Thyroid gland (tissue), 4 donors: ENCODE measurements at places on chromosomes 2 and 18. TPM values are rescaled to one million over a fixed set of nuclear protein-coding genes. Genes with fewer than 3 reads are reported as not detected.

DNA sequence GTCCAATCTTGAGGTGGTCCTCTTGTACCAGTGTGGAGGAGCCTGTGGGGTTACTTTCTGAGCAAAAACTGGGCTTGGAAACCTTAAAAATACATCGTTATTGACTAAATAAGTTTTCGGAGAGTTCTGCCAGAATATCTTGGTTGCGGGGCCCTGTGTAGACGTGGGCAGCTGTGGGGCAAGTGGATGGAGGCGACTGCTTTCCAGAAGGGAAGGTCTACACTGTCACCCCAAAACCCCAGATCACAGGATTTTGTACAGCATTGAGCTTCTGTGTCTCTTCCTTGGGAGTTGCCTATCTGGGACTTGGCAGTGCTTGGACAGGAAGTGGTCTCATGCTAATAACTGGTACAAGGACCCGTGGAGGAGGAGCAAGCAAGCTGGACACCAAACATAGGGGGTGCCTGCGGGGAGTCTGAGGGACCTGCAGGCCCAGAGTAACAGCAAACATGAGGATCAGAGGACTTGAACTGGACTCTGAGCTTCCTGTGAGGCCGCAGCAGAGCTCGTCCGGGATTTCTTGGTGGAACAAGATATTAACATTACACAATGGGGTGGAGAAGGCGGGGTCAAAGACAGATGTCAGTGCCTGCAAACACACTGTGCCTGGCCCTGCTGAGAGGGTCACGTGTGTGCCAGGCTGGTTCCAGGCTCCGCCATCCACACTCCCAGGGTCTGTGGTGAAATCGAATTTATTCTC lies 48.0 kb upstream of the CTLA4 start:
- no peaks in the 10 kb centered on the region for H3K27me3 ChIP-seq
- peaks cover 5% of the 10 kb centered on the region for H3K4me1 ChIP-seq
- no peak overlapping the region for H3K27ac ChIP-seq

GRCh38 chr18:45063246-45064038 lies 382.8 kb downstream of the SETBP1 start:
- no peaks in the 10 kb centered on the region for H3K36me3 ChIP-seq
- no peaks in the 10 kb centered on the region for H3K4me1 ChIP-seq
- DNase-seq = no peak

- peak within 1 kb of the TSS; percentile 22 for H3K4me3 ChIP-seq
- H3K4me1 ChIP-seq = peaks cover 16% of the 10 kb centered on the region
- DNase-seq = peak; percentile 33
- no peaks in the 10 kb centered on the region for H3K36me3 ChIP-seq
- peak within 1 kb of the TSS; percentile 60 for H3K27ac ChIP-seq
- H3K27me3 ChIP-seq = no peaks in the 10 kb centered on the region
These were observed at the start of gene LIMS2 for GRCh38 chr2:127675331-127676261. LIMS2 (minus strand) TSS chr2:127675530; CDS start chr2:127675024, 506 bp downstream.

DNA sequence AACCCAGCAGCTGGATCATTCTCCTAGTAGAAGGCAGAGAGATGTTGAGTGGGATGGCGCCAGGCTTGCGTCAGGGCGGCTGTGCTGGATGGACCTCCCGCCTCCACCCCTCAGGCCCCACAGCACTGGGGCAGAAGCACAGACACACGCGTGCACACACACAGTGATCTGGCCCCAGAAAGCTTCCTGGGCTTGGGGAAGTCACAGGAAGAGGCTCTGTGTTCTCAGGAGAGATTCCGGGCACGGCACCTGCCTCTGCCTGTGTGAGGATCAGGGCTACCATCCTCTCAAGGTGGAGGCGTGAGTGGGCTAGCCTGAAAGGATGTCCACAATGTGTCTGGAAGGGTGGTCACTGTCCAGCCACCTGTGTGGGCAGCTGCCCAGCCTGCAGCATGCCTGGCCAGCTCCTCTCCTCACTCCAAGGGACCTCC lies 229.8 kb upstream of the HS6ST1 start:
- H3K27ac ChIP-seq = no peak overlapping the region
- H3K4me1 ChIP-seq = peaks cover 5% of the 10 kb centered on the region
- no peak overlapping the region for H3K4me3 ChIP-seq
- no peaks in the 10 kb centered on the region for H3K36me3 ChIP-seq
- H3K27me3 ChIP-seq = no peaks in the 10 kb centered on the region

GRCh38 chr2:195458936-195459335 lies 198.1 kb upstream of the SLC39A10 start:
- no peaks in the 10 kb centered on the region for H3K27me3 ChIP-seq
- no peaks in the 10 kb centered on the region for H3K4me1 ChIP-seq
- H3K4me3 ChIP-seq = no peak overlapping the region
- no peaks in the 10 kb centered on the region for H3K36me3 ChIP-seq
- no peak overlapping the region for H3K27ac ChIP-seq
- DNase-seq = no peak

Gene ALPG
- not detected for total RNA-seq

Gene IL36RN
- total RNA-seq = not detected
